Kidney epithelial cell (primary cell): ENCODE measurements at places on chromosomes 2 and 18.

DNA sequence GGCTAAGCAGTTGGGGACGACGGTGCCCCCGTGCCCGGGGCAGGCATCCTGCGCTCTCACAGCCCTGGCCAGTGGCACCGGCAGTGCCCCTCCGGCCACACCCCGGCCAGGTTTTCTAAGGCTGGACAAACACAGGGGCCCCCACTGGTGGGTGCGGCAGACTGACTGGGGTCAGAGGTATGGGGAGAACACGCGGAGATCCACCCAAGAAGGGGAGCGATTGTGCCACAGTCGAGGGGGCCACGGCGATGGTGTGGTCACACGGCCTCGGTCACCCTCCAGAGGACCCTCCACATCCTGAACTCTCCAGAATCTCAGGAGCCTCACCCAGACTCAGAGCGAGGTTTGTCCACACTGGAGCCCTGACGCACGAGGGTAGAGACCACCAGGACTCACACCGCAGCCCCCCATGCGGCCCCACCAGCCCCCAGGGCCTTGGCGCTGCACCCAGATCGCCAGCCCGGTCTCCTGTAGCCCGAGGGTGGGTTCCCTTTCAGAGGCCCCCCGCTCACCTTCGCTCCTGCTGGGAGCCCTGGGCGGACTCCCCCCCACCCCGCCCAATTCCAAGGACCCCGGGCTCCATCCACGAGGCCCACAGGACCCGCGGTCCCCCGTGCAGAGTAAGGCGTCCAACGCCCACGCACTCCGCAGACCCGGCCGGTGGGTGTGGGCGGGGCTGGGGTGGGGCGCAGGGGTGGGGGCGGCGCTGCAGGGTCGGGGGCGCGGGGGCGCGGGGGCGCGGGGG lies 15.2 kb downstream of the PDCD1 start:
- DNase-seq: no peak

DNA sequence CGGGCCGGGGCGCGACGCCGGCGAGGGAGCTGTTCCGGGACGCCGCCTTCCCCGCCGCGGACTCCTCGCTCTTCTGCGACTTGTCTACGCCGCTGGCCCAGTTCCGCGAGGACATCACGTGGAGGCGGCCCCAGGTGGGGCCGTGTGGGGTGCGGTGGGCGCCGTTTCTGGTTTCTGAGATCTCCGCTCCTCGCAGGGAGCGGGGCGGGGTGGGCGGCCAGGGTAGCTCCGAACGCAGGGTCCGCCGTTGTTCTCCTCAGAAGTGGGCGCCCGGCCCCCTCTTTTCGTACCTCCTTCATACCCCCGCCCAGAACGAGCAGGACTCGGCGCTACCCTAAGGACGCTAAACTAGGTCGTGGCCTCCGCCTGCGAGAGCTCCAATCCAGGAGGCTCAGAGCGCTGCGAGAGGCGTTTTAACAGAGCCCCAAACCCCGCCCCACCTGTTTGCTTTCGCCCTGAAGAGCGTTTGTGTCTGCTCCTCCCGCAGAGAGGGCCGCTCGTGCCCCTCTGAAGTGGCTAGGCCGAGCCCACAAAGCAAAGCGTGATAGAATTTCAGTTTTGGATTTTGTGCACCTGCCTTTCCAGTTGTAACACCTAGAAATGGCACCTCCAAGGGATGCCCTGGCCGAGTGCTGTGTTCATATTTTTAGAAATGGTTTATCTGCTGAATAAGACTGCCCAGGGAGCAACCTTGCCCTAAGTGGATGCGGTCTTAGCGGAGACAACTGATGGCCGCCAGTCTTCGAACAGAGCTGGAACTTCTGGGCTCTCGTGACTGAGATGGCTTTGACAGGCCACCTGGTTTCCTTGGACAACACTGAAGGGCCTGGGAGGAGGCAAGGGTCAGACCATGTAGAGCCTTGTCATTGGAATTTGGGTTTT lies 626 bp downstream of the CAPN10 start:
- DNase-seq: no peak

DNA sequence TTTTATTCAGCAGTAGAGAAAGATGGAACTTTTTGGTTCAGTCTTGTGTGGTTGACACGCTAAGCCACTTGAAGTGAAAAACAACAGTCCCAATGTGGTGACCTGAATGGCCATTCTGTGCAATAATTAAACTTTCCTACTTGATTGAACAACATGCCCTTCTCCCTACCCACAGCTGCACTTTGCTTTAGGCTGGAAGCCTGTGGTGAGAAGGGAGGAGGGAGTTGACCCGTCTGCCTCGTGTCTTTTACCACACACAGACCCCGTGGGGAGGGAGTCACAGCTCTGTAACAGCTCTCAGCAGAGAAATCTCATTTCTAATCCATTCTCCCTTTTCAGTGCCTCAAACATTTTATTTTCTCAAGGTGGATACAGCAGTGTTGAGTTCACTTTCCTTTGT lies 138.2 kb upstream of the PKDCC start:
- no peak for DNase-seq

DNA sequence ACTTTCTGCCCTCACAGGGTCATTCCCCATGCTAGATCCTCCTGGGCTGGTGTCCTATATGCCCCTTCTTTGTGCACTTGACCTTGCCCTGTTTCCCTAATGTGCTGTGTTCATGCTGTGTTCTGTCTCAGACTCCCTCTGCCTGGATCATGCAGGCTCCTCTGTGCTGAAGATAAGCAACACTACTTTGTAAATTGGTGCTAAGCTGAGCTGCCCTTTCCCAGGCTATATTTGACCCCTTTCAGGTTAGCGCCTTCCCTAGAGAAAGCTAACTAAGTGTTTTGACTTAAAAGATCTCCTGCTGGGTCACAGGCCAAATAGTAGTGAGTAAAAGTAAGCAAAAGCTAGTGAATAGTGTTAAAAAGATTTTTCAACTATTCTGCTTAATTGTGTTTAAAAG lies 257.2 kb upstream of the RGPD4 start:
- DNase-seq: no peak

GRCh38 chr2:37740164-37740739 lies 68.8 kb upstream of the CDC42EP3 start:
- no peak for DNase-seq

- DNase-seq: peak; percentile 31
These were observed 3.4 kb upstream of the NARS1 start for GRCh38 chr18:57624988-57625387.

DNA sequence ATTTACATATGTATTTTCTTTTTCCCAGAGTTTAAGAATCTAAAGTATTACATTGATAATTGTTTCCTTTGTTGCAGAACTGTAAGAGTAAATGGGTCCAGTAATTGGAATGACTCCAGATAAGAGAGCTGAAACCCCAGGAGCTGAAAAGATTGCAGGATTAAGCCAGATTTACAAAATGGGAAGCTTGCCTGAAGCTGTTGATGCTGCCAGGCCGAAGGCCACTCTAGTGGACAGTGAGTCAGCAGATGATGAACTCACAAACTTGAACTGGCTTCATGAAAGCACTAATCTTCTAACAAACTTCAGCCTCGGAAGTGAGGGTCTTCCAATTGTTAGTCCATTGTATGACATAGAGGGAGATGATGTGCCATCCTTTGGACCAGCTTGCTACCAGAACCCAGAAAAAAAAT lies 183.8 kb upstream of the STON1 start:
- DNase-seq: no peak

DNA sequence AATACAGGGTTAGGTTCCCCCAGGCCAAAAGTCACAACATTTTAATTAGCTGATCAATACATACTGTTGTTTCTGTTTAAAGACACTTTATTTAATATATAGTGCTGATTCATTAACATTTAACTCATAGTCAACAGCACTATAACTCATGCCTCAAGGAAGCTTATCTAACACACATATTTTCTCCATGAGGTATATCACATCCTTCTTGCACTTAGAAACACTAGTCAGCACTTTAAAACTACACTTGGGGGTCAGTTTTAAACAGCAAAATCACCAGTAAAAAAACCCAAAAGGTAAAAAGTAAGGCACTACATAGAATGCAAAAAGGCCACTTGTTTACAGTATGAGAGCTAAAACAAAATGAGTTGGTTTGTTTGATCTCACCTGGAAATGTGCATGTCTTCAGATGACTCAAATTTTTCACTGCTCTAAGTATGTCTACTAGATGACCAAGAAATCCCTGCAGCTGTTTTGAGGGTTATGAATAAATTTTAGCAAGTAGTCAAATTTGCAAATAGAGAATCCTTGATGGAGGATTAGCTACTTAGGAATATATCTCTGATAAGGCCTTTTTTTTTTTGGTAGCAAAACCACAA lies 54.1 kb upstream of the EPB41L5 start:
- no peak for DNase-seq

DNA sequence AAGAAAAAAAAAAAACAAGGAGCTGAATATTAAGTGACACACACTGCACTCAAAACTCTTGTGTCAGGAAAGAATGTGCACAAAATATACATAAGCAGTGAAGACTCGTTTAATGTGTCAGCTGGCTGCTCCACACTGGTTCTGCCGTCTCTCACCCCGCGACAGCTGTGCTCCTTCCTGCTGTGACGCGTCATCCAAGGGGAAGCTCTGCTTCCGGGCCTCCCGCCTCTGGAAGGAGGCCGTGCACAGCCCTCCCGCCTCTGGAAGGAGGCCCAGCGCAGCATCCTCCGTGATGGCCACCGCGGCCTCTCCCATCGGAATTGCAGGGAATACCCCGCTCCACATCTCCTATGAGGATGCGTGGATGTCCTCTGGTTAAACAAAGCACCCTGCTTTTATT lies 151.0 kb downstream of the HDAC4 start:
- no peak for DNase-seq

DNA sequence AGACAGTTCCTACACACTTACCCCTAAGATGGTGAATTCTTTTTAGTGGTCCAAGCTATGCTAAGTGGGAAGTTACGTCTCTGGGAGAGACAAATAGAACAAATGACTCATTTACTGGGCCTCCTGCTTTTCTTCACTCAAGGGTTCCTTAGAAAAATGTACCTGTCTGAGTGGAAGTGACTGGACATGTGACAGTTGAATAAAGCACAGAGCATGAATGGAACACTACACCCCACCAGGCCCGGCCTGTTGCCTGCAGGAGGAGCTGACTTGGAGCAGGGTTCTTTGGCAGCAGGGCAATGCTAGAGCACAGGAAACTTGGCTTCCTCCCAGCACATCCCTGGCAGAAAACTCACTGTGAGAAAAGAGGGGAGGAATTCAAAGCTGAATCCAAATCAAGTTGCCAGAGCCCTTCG lies 451.0 kb upstream of the SETBP1 start:
- no peak for DNase-seq

GRCh38 chr2:222797871-222798270 lies 63.0 kb upstream of the ACSL3 start:
- DNase-seq: no peak
